ENCODE measurements at places on chromosomes 4 and X. TPM values are rescaled to one million over a fixed set of nuclear protein-coding genes. Genes with fewer than 3 reads are reported as not detected.

Gene DYNLT3
- total RNA-seq: 20.9 TPM

Gene ARHGAP4
- total RNA-seq: 7.6 TPM

GRCh38 chr4:27692158-27692557 is 831.5 kb downstream of the STIM2 start:
- no peak for DNase-seq

DNA sequence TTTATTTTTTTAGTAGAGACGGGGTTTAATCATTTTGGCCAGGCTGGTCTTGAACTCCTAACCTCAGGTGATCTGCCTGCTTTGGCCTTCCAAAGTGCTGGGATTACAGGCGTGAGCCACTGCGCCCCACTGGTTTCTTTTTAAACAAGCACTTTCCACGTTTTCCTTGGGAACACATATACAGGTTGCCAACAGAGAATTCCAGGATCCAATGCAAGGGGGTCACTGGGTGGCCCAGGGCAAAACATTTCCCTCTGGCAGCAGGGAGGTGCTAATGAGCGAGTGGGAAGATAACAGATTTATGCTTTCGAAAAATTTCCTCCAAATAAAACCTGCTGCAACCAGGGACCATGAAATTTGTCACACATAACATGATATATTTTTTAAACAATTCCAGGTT is 41.1 kb downstream of the ADRA2C start:
- no peak for DNase-seq

Gene SPANXC
- total RNA-seq: not detected

GRCh38 chr4:162791226-162791625 is 375.5 kb downstream of the NAF1 start:
- DNase-seq: no peak

Gene F9
- not detected for total RNA-seq

DNA sequence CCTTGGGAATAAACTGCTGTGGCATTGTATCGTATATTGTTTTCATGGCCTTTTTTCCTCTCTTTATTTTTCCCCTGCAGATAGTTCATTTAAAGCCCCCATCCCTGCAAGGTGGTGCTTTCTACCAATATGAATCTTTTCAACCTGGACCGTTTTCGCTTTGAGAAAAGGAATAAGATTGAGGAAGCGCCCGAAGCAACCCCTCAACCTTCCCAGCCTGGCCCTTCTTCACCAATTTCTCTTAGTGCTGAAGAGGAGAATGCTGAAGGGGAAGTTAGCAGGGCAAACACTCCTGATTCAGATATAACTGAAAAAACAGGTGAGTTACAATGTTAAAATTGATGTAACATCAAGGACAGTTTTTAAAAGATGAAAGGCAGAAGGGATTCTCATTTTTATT is 601 bp downstream of the SMARCAD1 start:
- no peak for DNase-seq

GRCh38 chr4:47410271-47410670 is 53.2 kb downstream of the COMMD8 start:
- DNase-seq: no peak

DNA sequence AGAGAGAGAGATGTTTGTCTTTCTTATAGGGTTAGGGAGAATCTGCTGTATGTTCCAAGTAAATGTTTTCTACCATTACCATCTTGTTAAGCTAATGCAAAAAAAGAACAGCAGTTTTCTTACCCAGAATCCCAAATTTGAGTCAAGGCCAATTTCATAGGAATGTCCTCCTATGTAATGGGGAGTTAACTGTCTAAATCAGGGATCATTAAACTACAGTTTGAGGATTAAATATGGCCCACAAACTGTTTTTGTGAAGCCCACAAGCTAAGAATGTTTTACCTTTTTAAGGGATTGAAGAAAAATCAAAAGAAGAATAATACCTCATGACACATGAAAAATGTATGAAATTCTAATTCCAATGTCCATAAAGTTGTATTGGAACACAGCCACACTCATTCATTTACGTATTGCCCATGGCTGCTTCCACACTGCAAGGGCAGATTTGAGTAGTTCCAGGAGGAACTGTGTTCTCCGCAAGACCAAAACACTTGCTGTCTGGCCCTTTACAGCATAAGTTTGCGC is 113.2 kb upstream of the SPRY1 start:
- DNase-seq: no peak

DNA sequence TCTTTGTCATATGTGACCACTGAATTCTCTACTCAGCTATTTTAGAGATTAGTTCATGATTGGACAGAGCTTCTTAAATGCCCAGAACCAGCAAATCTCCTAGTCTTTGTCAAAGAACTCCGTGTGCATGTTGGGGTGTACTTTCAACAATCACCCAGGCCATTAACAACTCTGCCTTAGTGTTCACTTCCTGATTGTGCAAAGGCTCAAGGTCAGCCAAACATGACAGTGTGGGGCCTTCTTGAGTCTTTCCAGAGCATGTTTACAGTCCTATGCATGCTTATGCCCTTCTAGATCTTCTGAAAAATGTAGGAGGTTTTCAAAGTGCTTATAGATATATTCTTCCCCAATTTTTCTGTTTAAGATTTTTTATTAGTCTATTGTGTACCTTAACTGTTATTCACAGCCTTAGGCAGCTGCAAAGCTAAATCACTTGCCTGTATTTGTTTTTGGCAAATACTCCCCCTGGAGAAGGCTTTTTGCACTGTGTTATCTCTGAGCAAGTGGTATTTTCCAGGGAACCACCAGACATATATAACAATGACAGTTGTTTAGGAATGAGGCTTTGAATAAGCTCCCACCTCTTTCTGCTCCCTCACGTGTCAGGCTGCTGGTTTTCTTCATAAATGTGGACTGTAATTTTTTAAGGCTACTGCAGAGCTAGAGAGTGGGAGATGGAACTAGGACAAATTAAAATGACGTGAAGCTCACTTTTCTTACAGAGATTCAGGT is 24.0 kb upstream of the DRP2 start:
- DNase-seq: no peak

Gene TAF7L
- total RNA-seq: not detected

Gene IBSP
- total RNA-seq: not detected

DNA sequence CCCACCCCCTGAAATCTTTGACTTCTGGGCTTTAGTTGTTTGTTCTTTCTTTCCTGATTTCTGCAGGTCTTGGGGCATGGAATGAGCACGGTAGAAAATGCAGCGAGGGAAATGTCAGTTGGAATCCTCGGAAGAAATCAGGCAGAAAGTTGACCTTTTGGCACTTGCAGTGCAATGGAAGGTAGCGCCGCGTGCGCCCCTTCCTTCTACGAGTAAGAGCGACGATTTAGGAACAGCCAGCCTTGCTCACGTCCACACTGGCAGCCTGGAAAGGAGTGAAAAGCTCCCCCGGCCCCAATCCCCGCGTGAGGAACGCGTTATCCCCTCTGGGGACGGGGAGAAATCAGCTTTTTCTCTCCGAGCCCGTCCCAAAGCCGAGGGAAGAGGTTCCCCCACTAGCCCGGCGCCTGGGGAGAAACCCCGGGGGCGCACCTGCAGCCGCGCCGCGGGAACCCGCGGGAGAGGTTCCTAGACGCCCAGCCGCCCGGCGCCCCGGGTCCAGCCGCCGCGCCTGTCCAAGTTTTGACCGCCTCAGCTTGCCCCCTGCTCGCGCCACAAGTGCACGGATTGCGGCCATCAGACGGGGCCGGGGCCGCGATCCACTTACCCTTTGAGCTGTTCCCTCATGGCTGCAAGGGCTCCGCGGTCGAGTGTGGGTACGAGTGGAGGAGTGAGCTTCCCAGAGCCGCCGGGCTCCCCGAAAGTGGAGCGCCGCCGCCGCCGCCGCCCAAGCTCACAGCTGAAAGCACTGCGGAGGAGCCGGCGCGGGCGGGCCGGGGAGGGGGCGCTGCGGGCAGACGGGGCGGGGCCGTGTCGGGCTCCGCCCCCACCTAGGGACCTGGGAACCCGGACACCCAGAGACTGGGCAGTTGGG is 194.6 kb upstream of the FTHL17 start:
- no peak for DNase-seq

GRCh38 chr4:163048447-163048846 is 118.2 kb downstream of the NAF1 start:
- no peak for DNase-seq

Gene CSN1S1
- not detected for total RNA-seq

- DNase-seq: no peak
Observed at GRCh38 chrX:149871940-149872339, 9.0 kb upstream of the MAGEA8 start.

GRCh38 chrX:13340182-13340791 is 20.4 kb upstream of the ATXN3L start:
- DNase-seq: no peak

GRCh38 chr4:170827562-170828274 is 738.0 kb upstream of the AADAT start:
- no peak for DNase-seq

Gene CENPVL1
- not detected for total RNA-seq

Gene ITIH6
- not detected for total RNA-seq

Data from right atrium auricular region (tissue), 2 donors.